Hippocampal formation (tissue), 2 donors: ENCODE measurements at places on chromosomes 12 and 14.

- no peak for DNase-seq
Observed at GRCh38 chr12:64053117-64053516, 169.0 kb downstream of the KICS2 start.

DNA sequence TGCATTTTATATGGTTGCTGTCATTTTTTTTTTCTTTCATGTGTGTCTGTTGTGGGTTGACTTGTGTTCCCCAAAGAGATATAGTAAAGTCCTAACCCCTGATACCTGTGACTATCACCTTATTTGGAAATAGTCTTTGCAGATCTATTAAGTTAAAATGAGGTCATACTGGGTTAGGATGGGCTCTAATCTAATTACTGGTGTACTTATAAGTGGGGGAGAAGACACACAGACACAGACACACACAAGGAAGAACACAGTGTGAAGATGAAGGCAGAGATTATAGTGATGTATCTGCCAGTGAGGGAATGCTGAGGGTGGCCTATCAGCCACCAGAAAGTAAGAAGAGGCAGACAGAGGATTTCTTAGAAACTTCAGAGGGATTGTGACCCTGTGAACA, 318.4 kb upstream of the ATP2B1 start:
- DNase-seq, result no peak

GRCh38 chr12:996881-997280, 5.9 kb downstream of the ERC1 start:
- no peak for DNase-seq

DNA sequence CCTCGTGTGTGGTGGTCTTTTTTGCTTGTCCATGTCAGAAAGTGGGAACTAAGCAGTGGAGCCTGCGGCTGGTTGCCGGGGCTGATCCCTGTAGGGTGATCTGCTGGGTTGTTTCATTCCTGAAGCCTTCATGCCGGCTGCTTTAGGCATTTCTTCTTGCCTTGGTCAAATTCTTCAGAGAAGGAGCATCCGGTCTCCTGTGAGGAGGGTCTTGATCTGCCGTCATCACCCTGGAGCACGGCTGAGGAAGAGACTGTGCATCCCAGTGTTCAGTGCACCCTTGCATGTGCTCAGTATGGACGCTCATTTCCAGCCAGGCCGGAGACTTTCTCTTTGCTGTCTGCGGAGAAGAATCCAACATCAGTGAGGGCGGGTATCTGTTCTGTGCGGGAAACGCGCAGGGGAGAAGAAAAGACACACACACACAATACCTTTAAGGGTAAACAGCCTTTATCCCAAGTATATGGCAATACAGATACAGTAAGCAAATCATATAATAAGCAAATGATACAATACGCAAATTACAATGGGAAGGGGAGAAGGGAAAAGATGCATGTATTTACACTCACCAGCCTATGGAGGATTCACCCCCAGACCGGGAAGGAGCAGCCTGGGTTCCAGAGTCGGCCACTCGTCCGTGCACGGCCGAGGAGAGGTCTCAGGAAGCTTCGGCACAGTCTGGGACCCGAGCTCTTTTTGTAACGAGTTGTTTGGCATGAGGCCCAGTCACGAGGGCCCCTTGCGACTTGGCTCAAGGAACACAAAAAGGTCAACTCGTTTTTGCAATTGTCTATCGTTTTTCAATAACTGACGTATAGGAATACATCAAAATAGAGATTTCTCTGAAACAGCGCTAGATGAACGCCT, 1366.8 kb upstream of the TMEM132C start:
- no peak for DNase-seq

DNA sequence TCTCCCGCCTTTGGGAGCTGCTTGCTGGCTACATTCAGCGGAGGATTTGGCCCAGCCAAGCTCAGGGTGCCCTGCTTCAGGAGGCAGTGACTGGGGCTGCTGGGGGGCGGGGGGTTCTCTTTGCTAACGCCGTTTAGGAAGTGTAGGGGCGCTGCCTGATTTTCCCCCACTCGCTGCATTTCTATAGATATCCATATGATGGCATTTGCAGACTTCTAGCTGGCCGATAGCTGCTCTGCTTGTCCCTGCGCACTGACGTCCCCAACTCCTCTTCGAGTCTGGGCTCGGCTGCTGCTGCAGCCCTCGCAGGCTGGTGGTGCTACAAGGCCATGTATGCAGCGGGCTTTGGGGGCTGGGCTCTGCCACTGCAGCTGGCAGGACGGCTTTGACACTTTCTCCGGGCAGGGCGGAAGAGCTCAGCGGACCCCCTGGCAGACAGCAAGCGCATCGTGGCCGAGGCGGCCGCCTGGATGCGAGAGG, 3.1 kb downstream of the LRFN5 start:
- peak; percentile 57 for DNase-seq

DNA sequence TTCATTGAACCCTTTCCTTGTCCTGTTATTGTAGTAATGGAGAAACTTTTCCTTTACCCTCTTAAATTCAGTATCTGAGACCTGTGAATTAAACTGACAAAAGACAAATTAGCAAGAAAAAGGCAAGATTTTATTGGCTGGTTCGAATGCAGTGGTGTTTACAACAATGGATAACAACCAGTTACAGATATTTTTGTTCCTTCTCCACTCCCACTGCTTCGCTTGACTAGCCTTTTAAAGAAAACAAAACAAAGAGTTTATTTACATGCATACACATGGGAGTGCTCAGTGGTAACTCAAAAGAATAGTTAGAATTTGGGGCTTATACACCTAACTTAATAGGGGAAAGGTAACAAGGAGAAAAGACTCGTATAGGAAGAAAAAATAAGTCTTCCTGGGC, 37.0 kb upstream of the HECTD1 start:
- no peak for DNase-seq

GRCh38 chr12:104756901-104757300, 201.2 kb downstream of the SLC41A2 start:
- no peak for DNase-seq

DNA sequence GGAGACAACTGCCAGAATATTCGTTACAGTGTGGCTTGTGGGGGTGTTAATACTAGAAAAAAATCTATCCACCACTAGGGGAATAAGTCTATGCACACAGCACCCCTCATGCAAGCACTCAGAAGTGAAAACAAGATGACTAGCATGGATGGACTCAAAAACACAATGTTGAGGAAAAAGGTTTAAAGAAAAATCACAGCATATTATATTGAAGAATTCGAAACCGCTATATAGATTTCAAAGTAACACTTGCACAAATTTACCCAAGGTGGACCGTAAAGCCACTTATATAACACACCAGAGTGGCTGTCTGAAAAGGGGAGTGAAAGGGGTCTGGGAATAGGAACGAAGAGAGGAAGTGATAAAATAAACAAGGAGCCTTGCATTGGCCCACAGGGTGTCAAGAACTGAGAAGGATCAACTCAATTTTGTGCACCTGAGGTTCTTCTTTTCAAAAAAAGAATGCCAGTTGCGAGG, 544 bp downstream of the ABCD4 start:
- DNase-seq, result no peak

GRCh38 chr12:3600039-3600720, 109.2 kb downstream of the PRMT8 start:
- DNase-seq, result no peak

- no peak for DNase-seq
Observed at GRCh38 chr12:30930641-30931040, 4.1 kb downstream of the TSPAN11 start.

DNA sequence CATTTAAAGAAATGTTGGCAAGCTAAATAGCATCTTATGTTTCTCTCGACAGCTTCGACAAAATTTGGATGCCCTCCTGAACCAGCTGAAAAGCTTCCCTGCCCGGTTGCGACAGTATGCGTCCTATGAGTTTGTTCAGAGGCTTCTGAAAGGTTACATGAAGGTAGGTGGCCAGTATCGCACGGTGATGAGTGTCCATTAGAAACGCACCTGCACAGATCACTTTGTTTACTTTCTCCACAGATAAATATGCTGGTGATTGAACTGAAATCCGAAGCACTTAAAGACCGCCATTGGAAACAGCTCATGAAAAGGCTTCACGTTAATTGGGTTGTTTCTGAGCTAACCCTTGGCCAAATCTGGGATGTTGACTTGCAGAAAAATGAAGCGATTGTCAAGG, 36.5 kb downstream of the DYNC1H1 start:
- no peak for DNase-seq

- DNase-seq, result peak; percentile 66
Observed at GRCh38 chr12:52023182-52023975, 16.6 kb downstream of the TAMALIN start.

DNA sequence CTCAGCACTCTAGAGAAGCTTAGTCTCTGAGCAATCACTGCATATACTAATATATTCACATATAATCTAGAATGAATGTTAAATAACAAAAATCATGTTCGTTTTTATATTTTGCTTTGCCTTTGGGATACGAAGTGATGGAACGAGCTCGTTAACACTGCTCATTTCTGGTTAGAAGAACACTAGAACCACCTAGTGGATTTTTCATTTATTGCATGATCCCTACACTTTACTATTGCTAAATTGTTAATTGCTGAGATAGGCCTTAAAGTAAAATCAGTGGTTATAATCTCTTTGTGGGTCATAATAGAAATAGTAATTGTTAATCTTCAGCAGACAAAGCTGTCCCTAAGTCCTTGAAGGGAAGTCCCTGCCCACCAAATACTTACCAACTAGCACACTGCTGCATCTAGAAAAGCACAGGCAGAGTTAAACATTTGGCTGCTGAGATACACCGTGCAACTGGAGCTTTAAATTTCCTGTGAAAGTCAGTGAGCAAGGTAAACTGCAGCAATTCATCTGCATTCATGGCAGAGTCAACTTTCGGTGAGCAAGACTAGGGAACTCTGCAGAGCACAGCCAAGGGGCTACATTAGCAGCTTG, 353.7 kb downstream of the APAF1 start:
- peak; percentile 78 for DNase-seq

- no peak for DNase-seq
Observed at GRCh38 chr12:80018119-80018518, 81.2 kb upstream of the OTOGL start.

GRCh38 chr14:70652871-70653270, 11.2 kb downstream of the TTC9 start:
- DNase-seq, result no peak

GRCh38 chr14:73312687-73313086, 75.4 kb downstream of the PAPLN start:
- DNase-seq, result peak; percentile 2

DNA sequence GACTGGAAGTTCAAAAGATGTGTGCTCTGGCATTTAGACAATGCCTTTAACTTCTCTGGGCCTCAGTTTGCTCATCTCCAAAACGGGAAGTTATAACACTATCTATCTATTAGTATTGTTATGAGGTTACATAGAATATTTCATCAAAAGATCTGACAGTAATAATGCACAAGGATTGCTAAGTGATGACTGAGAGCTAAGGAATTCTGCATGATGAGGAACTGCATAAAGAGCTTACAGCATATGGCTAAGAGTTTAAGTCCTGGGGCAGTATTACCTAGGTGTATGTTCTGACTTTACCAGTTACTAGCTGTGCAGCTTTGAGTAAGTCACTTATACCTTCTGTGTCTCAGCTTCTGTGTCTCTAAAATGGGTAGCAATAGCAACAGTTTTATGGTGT, 160.1 kb upstream of the TMPO start:
- no peak for DNase-seq

DNA sequence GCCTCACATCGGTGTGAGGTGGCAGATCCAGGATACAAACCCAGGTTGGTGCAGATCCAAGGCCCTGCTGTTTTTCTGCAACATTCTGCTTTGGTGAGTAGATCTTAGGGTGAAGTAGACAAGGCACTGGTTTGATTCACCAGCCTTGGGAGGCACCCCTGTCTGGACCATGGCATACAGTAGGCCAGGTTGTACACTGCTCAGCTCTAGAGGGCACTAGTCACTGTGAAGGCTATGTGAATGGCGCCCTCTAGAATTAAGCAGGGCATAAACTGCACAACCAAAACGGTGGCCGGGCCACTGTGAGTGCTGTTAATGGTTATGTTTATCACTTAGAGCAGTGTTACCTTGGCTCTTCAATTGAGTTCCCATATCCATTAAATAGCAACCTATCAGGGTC, 280.6 kb upstream of the PWP1 start:
- DNase-seq, result no peak
